ENCODE measurements at places on chromosomes 16 and 17.

DNA sequence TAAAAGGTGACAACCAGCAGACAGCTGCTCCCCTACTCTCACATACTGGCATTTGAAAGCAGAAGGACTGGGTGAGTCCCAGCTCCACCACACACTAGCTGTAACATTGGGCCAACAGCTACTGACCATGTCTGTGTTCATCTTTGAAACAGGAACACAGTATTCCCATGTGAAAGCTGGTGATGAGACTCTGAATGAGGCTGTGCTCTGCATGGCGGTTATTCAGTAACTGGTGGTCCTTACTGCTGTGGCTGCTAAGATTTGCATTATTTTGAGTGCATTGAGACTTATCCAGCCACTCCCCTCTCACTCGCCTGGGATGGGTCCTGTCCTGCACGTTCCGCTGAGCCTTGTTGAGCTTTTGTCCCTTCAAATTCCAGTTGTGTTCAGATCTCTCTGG is 342.9 kb downstream of the FOXL1 start:
- no peak for DNase-seq

DNA sequence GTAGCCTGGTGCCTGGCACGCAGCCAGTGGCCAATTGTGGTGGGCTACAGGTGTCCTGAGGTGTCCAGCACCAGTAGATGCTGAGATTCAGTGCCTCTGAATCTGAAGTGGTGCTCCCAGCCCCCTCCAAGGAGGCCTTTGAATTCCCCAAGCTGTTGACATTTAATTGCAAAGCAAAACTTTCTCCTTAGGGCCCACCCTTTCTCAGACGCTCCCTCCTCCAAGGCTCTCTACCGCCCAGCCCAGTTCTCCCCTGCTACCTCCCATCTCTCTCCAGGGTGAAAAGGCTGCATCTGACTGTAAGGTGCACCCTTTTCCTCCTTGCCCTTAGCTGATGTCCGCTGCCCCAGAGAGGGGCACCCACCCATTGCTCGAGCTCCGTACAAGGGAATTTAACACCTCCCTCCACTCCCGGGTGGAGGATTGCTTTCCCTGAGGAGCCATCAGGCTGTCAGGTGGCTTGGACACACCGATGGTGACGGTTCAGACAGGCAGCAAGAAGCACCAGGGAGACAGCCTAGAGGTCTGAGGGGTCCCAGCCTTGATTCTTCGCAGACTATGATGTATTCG is 1.7 kb downstream of the BEAN1 start:
- no peak for DNase-seq

DNA sequence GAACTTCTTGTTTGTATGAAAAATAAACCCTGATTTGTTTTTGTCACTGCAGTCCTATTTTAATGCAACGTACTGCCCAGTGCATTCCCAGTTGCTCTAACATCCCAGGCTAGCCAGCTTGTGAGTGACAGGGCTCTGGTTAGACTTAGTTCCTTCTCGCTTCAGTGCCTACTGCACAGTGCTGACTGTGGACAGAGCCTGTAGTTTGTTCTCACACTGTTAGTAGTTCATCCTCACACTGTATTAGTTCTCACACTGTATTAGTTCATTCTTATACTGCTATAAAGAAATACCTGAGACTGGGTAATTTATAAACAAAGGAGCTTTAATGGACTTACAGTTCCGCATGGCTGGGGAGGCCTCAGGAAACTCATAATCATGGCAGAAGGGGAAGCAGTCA is 116.6 kb upstream of the SALL1 start:
- DNase-seq: no peak

DNA sequence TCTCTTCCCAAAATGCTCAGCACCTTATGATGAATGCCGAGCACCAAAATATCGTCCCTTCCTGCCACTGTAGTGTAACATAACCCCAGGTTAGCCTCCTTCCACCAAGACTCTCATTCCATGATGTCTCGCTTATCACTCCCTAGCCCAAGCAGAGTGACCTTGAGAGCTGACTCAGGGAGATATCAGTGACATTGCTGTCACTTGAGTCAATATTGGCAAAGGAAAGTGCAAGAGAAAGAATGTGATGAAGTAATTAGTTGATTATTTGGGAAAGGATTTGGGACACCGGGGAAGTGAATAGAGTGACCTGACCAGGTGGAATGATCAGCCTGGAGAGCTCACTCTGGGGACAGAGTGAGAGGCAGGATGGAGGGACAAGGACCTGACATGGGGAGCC is 2.6 kb upstream of the ANKFN1 start:
- no peak for DNase-seq

GRCh38 chr17:50923611-50924010 is 57.5 kb upstream of the TOB1 start:
- no peak for DNase-seq

DNA sequence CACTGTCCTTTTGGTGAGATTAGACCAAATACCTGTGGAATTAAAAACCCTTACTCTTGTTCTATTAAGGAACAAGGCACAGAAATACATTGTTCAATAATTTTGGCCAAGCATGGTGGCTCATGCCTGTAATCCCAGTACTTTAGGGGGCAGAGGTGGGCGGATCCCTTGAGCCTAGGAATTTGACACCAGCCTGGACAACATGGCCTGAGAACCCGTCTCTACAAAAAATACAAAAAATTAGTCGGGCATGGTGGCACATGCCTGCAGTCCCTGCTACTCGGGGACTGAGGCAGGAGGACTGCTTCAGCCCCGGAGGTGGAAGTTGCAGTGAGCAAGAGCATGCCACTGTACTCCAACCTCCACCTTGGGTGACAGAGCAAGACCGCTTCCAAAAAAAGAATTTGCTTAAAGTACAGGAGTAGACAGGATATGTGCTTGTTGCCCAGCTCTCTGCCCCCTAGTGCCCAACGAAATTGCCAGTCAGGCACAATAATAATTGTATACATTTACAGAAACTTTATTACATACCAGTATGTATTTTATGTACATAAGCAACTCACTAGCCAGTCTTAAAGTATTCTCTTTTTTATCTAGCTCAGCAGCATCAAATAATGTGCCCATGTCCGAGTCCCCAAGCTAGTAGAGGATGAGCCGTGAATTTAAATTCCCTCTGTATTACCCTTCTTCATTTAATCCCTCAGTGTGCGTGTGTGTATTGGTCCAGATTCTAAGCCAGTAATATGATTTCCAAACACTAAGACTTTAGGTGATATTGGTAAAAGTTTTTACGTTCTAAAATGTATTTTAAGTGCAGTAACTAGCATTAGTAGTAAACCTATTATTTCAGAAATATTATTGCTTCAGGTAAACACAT is 1.4 kb downstream of the THUMPD1 start:
- peak; percentile 11 for DNase-seq

- DNase-seq: no peak
Measured at GRCh38 chr17:29107933-29108822, 65.2 kb downstream of the PIPOX start.

DNA sequence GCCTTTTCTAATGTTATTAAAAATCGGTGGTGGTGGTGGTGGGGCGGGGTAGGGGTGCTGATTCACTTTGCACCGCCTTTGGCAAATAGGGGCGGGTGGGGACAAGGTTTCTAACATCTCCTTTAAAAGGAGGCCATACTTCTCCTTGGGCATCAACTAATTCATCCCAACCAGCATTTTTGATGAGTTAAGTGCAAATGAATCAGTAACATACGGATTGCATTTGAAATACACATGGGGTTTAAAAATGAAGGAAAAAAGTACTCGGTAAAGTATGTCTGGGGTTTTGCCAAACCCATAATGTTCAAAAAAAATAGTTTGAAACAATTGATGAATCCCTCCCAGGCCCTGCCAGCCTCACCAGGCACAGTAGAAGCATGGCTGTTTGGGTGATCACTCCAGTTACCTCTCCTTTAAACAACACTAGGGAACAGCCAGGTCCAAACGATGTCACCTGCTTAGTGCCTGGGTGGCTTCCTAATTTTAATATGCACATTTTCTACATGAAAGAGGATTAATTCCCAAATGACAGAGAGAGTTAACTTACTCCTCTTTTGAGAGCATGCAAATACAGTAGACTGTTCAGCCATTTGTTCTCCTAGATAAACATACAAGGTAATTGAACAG is 107.2 kb downstream of the ANKFN1 start:
- no peak for DNase-seq

- no peak for DNase-seq
Measured at GRCh38 chr16:66503030-66503429, 46.9 kb downstream of the TK2 start.

DNA sequence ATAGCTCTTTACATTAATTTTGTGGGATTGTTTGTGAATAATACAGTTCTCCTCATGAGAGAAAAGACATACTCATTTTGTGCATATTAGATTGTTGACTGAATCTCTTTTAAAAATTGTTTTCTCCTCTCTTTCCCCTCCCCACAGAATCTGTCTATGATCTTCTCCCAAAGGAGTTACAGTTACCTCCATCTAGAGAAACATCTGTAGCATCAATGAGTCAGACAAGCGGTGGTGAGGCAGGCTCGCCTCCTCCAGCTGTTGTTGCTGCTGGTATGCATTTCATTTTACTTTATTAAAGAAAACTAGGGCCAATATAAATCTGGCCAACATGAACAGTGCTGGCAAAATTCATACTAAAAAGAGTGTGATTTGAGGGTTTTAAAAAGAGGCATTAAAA is 60.5 kb downstream of the NFAT5 start:
- no peak for DNase-seq

DNA sequence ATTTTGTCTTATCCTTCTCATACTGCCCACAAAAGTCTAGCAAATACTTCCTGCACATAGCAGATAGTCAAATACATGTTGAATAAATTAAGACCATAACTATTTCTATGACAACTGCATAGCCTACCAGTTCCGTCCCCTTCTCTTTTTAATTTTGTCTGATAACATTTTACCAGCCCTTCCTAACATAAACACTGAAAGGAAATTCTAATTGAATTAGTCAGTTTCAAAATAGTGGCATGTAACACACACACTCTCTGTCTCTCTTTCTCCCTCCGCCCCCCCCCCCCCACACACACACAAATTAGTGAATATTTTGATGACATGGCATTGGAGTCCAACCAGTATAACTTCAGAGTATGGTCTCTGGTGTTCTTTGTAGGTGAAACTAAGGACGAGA is 41.8 kb downstream of the TNRC6C start:
- DNase-seq: no peak

DNA sequence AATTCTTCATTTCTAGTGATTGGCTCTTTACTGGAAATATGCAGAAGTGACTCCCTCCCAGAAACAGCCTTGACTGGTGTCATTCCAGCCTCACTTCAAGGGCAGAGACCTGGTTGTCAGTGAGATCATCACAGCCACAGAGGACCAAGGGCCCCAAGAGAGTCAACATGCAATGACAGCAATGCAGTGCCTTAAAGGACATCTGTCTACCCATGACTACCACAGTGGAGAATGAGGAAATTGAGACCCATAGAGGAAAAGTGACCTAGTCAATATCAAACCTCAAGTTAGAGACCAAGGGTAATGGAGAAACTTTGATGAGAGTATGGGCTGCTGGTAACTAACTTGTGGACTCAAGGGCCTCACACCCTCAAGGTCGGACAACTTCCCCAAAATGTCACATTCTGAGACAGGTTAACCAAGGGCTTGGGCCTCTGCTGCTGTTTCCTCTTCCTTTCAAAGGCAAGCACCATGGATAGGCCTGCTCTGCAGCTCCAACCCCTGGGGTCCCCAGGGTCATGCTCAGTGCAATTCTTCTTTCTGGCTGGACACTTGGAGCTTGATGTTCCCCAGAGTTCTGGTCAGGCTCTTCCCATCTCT is 11.3 kb downstream of the NOG start:
- no peak for DNase-seq

GRCh38 chr17:18185391-18185790 is 1.8 kb downstream of the ALKBH5 start:
- no peak for DNase-seq

DNA sequence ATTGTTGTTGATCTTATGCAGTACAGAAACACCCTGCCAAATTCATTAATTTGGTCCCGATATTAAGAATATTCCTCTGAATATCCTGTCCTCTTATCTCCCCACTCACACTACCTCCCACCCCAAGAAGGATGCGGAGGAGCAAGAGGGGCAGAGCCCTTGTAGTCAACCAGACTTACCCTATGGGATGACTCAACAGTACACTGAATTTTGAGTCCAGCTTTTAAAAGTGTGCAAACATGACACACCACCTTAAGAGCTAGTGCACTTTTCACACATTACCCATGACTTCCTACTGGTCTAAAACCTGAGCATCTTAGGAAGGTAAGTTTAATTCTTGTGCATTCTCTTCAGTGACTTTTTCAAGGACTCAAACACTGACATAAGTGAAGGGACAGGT is 9.5 kb downstream of the USP22 start:
- no peak for DNase-seq

DNA sequence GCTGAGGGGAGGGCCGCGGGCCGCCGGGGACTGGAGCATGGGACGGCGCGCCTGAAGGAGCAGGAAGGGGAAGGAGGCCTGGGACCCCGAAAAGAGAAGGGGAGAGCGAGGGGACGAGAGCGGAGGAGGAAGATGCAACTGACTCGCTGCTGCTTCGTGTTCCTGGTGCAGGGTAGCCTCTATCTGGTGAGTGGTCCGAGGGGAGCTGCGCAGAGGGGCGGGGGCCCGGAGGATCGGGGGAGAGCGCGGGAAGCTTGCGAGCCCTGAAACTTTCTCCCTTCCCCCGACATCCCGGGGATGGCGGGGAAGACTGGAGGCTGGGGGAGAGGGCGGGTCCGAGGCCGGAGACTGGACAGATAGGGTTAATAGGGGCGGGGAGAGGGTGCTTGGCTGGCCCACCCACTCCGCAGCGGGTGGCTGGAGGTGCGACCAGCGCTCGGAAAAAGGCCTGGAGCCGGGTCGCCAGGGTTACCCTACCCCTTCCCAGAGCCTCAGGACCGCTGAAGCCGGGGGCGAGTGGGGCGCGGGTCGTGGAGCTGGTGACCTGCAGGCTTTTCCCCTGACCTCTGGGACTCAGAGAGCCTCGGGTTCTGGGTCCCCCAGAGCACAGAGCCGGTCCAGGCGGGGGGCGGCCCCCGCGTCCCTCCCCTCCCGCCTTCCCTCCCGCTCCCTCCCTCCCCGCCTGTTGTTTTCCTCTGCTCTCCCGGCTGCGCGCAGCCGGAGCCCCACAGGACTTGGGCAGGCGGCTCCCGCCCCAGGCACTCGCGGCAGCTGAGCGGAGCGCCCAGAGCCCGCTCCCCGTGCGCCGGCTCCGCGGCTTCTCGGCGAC is 631 bp downstream of the NXPH3 start:
- DNase-seq: no peak

DNA sequence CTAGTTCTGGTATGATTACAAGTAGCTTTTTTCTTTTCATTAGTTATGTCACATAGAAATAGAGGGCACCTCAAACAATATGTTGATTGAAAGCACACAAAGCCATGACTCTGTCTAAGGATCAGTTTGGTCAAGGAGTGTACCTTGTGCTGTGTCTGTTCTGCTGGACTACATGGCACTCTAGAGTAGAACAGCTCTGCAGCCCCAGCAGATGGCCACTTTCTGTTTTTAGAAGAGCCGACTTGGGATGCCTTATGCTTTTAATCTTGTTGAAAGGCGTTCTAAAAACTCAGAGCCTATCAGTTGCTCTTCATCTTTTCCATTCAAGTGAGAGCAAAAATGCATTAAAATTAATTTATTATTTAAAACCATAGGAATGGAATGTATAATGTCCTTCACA is 49.3 kb upstream of the CA10 start:
- DNase-seq: no peak

GRCh38 chr16:89350701-89351380 is 133.3 kb downstream of the ZNF778 start:
- no peak for DNase-seq

Measured in inflammatory macrophage treated with lipopolysaccharide for 4 hours (primary cell).